ENCODE measurements at places on chromosomes 1 and 21.
A peak's percentile ranks its signal among the peaks of the same experiment; 100 is the strongest.

- DNase-seq: peak; percentile 81
Observed at GRCh38 chr1:174191349-174191862, 32.1 kb downstream of the RABGAP1L start.

DNA sequence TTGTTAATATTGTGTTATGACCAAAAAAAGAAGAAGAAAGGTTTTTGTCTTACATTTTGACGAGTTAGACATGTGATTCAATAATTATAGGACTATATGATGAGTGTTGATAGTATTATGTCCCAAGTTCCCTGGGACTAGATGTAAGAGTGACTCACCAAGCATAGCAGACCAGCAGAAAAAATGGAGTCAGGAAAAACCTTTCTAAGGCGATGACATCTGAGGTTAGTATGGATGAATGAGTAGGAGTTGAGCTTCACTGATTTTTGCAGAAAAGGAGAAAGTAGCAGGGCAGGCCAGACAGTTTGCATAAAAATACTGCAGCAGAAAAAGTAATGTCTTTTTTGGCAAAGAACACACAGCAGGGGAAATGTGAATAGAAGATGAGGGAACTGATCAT lies 1041.3 kb upstream of the ADGRL4 start:
- DNase-seq: no peak

- peak; percentile 79 for DNase-seq
Observed at GRCh38 chr1:224873434-224874369, 55.8 kb upstream of the DNAH14 start.

GRCh38 chr1:69661686-69662085 lies 94.0 kb downstream of the LRRC7 start:
- DNase-seq: peak; percentile 33

DNA sequence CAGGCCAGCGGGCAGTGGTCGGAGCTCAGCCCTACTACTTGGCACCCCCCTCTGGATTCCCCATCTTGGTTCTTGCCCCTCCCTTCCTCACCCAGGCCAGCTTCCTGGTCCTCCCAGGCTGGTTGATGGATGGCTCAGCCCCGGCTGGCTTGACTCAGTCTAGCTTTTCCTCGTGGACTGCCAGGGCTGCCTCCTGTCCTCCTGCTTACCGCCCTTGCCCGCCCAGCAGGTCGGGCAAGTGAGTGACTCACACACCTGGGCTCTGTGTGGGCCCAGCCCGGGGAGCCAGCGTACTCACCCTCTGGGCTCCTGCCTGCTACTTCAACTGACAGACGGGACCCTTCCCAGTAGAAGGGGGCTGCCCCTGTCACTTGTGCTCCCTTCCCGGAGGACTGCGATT lies 19.5 kb upstream of the ARHGEF10L start:
- DNase-seq: no peak

- no peak for DNase-seq
Observed at GRCh38 chr21:28688381-28688780, 304.3 kb downstream of the LTN1 start.

DNA sequence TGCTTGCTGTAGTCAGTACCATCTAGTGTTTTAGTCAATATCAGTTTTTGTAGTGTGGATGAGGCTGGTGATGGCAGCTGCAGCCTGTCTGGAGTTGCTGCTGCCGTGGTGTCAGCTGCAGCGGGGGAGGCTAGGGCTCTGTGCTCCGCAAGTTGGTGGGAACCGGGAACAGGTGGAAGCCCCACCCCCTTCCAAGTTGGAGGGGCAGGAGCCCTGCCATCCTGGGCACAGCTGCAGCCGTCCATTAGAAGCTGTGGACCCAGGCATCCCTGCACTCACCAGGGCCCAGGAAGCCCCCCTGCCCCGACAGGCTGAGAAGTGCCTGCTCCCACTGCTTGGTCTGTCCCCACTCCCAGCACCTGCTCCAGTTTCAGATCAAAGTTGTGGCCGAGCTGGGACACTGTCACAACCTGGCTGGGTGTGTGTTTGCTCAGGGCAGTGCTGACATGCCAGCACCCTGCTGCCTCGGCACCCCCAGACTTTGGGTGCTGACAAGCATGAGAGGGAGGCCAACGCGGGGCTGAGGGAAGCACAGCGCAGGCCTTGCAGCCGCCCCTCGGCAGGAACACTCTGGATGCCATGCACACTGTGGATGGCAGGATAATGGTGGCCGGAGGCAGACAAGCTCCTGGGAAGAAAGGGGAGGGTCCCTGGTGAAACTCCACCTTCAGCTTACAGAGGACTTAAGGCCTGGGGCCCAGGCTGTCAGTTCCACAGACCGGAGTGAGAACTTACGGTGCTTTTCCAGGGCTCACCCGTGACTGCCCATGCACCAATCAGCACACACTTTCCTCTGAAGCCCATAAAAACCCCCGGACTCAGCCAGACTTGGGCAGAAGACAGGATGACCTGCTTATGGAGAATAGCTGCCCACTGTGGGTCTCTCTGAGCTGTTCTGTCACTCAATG lies 86.9 kb downstream of the ADARB1 start:
- DNase-seq: no peak

- DNase-seq: no peak
Observed at GRCh38 chr1:225374996-225375395, 52.8 kb downstream of the LBR start.

- DNase-seq: peak; percentile 68
Observed at GRCh38 chr1:215083383-215083961, 935 bp downstream of the KCNK2 start.

- no peak for DNase-seq
Observed at GRCh38 chr1:117685936-117686806, 80.3 kb downstream of the TENT5C start.

DNA sequence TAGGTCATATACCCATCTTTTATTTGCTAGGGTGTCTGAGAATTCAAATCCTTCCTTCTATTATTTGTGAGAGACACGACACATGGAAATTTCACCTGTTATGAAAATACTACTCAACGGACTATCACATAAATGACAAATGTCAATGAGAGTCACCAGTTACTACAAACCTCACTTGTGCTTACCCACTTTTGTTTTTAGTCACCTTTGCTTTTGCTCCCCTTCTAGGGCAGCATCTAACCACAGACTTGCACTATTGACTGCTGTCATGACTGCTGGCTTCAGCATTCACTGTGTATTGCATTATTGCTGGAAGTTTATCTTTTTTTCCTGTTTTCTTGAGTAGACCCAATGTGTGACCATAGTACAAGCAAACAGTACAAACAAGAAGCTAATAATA lies 1048.0 kb downstream of the PLA2G4A start:
- no peak for DNase-seq

DNA sequence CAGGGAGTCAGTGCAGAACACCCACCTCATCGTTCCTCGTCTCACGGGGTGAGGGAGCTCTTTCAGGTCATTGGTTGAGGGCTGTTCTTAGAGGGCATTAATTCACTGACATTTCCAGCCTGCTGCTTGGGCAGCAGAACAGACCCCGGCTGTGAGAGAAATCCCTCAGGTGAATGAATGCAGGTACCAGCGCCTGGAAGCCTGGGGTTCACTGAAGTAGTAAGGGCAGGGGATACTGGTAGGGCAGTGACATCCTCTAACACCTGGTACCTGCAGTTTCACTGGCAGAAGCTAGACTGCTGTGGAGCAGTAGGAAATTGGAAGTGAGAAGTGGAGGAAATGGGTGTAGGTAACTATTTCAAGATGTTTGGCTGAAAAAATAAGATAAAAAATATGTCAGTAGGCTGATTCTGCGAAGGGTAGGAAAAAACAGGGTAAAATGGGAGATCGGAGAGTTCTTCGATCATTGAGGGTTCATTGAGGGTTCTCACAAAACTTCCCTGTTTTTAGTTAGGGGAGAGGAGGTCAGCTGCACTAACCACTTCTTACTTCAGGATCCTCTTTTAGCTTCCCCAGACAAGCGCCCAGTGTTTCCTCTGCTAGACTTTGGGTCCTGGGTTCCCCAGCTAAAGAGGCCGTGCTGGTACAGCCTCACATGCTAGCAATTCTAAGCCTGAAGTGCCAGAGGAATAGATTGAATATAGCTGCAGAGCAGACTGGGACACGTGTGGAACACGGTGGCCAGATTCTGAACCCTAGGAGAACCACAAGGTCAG lies 55.2 kb downstream of the RNF220 start:
- DNase-seq: no peak

DNA sequence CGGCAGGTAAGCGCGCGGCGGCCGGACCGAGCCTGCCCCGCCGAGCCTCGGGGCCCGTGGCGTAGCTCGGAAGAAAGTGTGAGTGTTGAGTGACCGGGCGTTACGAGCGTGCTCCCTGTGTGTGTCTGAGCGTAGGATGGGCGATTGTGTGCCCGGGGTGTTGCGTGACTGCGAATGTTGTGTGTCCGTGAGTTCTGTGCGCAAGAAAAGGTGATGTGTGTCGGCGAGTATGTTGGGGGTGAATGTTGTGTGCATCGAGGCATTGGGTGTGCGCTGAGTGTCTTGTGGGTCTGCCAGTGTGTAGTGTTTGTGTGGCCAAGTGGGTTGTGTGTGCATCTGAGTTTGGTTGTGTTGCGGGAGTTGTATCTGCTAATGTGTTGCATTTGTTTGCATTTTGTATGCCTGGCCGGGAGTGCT lies 398 bp downstream of the PTPRU start:
- no peak for DNase-seq

- no peak for DNase-seq
Observed at GRCh38 chr1:22440582-22440981, 11.1 kb upstream of the ZBTB40 start.

DNA sequence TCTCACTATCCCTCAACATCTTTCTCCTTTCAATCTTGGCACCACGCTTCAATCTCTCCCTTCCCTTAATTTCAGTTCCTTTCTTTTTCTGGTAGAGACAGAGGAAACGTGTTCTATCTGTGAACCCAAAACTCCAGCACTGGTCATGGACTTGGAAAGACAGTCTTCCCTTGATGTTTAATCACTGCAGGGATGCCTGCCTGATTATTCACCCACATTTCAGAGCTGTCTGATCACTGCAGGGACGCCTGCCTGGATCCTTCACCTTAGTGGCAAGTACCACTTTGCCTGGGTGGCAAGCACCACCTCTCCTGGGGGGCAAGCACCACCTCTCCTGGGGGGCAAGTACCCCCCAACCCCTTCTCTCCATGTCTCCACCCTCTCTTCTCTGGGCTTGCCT lies 27.8 kb downstream of the SELL start:
- no peak for DNase-seq

DNA sequence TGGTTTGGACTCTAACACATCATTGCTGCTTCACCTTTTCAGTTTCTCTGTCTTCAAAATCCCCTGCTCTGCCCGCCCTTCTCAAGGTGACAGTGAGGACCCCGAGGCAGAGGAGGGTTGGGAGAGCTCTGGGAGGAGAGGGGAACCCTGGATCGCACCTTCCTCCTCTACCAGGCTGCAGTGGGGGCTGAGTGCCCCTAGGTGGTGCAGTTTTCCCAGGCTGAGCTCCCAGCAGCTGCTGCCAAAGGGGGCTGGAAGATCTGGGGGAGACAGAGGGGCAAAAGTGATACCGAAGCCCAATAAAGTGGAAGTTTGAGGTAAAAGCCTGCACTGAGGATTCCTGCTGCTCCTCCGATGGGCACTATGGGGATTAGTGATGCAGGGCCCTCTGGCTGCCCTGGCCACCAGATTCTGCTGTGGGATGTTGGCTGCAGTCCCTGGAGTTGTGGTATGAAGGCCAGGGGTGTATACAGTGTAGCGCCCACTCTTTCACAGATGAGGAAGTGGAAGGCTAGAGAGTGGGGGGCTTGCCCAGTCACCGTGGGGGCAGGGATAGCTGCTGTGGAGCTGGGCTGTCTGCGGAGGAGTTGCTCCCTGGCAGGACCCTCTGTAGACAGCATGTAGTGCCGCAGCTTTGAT lies 40.7 kb upstream of the SCMH1 start:
- DNase-seq: peak; percentile 72

GRCh38 chr1:51648180-51649109 lies 31.6 kb downstream of the OSBPL9 start:
- peak; percentile 92 for DNase-seq

GRCh38 chr1:225670356-225670755 lies 17.4 kb upstream of the ENAH start:
- no peak for DNase-seq

GRCh38 chr1:160161965-160162705 lies 10.7 kb downstream of the ATP1A4 start:
- peak; percentile 53 for DNase-seq

DNA sequence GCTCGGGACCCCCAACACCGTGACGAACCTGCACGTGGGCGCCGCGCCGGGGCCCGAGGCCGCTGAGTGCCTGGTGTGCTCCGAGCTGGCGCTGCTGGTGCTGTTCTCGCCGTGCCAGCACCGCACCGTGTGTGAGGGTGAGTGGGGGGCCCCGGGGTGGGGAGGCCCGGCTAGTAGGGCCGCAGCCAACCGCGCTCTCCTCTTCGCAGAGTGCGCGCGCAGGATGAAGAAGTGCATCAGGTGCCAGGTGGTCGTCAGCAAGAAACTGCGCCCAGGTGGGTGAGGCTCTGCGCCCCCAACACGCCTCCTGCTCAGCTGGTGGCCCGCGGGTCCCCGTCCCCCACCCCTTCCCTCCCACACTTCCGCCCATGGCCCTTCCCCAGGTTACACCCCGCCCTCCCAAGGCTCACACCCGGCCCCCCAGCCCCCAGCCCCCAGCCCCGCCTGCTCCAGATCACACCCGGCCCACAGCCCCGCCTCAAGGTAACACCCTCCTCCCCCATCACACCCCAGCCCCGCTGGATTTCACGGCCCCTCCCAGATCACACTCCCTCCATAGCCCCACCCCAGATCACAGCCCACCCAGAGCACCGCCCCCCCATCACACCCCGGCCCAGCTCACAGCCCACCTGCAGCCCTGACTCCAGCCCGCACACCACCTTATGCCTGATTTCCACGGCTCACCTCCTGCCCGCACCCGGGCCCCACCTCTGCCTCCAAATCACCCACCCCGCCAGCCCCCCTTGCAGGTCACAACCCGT lies 2.4 kb upstream of the MMP23B start:
- DNase-seq: no peak

DNA sequence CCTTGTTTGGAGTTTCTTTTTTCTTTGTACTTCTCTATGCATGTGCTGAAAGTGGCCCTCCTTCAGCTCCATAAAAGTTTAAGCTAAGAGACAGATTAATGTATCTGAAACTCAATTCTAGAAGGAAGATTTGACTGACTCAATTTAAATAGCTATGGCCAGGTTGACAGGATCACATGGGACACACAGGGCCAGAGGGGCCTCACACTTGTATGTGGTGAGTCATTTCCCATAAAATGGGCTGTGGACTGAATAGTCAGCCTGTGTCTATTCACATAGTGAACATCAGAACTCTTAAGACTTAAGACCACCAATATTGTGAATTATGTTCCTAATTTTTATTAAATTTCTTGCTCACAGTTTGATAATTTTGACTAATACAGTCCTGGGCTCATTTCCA lies 45.7 kb upstream of the DEPDC1 start:
- DNase-seq: no peak

DNA sequence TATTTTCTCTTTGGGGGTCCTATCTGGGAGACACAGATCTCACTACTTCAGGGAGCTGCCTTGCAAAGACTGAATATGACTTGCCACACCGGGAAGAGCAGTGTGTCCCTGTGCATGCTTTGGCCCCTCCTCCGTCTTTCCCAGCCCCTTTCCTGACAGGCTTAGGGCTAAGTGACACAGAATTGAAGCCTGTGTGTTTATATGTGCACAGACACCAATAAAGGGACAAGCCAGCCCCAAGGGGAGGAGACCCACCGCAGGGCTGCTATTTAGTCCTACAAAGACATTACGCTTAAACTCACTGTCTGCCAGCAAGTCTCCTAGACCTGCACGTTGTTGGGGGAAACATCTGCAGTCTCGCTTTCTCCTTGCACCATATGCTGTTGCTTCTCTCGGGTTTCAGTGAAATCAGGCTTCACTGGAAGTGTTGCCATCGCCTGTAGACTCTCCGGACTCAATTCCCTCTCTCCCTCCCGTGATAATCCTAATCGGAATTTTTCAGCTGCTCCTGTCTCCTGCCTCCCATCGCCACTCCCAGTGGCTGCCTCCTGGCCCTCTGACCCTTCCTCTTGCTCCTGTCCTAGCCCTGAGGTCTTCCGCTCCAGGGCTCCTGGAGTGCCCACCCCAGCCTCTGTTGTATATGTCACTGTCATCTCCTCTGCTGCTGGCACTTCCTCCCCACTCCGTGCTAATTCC lies 58.5 kb upstream of the LRRC53 start:
- DNase-seq: no peak

Measured in adipocyte (in vitro differentiated cells).